Vagina (tissue), 2 donors: ENCODE measurements at places on chromosomes 5 and 9.

GRCh38 chr9:97629156-97629555 lies 4.0 kb downstream of the TSTD2 start:
- peaks cover 33% of the 10 kb centered on the region for H3K4me1 ChIP-seq
- no peak overlapping the region for H3K27ac ChIP-seq
- H3K27me3 ChIP-seq, result no peaks in the 10 kb centered on the region

DNA sequence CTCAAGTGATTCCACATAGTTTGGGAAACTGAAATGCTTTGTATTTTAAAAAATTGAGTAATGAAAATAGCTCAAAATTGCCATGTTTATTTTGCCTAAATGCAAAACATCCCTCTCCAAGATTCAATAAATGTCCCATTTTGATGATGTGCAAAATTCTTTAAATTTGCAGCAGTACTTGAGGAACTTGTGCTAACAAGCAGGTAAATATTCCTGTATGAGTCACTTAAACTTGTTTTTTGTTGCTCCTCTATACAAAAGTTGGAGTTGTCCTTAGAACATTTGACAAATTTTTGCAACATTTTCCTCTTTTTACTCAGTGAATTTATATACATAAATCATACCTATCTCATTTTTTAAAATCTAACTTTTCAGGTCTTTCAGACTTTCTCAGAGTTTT lies 280.2 kb downstream of the CDH12 start:
- H3K27me3 ChIP-seq, result no peaks in the 10 kb centered on the region
- H3K4me3 ChIP-seq, result no peak overlapping the region
- H3K4me1 ChIP-seq, result no peaks in the 10 kb centered on the region
- no peak for DNase-seq
- no peaks in the 10 kb centered on the region for H3K36me3 ChIP-seq

DNA sequence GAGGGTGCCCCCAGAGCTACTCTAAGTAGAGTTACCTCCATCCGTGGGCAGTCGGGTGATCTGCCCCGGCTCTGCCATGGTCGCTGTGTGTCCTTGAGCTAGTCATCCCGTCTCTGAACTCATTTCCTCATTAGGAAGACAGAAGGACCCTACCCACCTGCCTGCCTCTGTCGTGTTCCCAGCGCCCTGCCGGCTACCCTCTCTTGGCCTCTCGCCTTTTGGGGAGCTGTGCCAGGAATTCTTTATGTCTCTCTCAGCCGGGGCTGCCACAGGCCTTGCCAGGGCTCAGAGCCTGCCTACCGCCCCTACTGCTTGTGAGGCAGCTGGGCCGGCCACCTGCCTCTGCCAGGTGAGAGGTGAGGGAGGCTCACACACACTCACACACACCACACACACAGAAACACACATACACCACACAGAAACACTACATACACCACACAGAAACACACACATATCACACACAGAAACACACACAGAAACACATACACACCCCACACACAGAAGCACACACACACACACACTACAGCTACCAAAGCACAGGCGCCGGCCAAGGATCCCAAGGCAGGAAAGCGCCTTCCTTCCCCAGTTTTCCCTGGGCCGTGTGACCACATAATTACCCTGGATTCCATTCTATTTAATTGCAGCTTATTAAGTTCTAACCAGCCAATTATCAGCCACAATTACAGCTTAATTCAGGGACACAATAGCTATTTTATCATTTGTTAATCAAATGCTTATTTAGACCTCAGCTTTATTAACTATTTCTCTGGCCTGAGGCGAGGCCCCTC lies 41.7 kb downstream of the UNC5A start:
- no peak overlapping the region for H3K4me3 ChIP-seq
- no peaks in the 10 kb centered on the region for H3K4me1 ChIP-seq
- H3K27ac ChIP-seq, result no peak overlapping the region

- DNase-seq, result no peak
- no peaks in the 10 kb centered on the region for H3K27me3 ChIP-seq
- H3K36me3 ChIP-seq, result no peaks in the 10 kb centered on the region
- H3K4me3 ChIP-seq, result no peak overlapping the region
- H3K4me1 ChIP-seq, result peaks cover 42% of the 10 kb centered on the region
These were observed 8.7 kb downstream of the ASS1 start for GRCh38 chr9:130453487-130453886.

- no peak for DNase-seq
- H3K4me3 ChIP-seq, result no peak overlapping the region
- peak overlapping the region; percentile 67 for H3K27ac ChIP-seq
These were observed 1.3 kb upstream of the ITGA2 start for GRCh38 chr5:52987711-52988331.
